CD8-positive, alpha-beta memory T cell (primary cell): ENCODE measurements at places on chromosomes 6 and 20.

- DNase-seq: no peak
Measured at GRCh38 chr6:82072751-82073150, 174.8 kb downstream of the IBTK start.

DNA sequence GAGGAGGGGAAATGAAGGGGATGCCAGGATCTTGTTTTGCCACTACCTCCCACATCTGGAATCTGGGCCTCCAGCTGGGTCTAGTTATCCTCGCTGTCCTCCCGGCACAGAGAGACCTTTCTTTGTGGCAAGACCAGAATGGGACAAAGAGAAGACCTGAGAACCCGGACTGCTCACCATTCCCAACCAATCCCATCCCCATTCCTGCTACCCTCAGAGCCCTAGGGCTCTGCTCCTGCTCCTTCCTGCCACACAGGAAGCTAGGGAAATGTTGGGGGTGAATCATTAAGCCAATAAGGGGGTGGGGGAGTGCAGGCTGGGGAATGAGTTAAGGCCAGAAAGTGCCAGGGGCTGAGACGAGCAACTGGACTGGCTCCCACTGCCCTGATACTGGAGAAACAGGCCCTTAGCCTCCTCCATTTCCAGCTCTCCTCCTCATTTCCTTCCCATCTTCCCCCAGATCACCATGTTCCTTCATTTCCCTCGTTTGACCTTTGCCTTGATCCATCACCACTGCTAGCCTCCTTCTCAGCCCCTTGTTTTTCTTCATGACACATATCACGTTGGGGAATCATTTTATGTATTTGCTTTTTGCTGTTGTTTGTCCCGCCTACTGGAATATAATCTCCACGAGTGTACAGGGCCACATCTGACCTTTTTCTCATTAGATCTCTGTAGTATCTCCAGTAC, 4.6 kb upstream of the IER3 start:
- no peak for DNase-seq

DNA sequence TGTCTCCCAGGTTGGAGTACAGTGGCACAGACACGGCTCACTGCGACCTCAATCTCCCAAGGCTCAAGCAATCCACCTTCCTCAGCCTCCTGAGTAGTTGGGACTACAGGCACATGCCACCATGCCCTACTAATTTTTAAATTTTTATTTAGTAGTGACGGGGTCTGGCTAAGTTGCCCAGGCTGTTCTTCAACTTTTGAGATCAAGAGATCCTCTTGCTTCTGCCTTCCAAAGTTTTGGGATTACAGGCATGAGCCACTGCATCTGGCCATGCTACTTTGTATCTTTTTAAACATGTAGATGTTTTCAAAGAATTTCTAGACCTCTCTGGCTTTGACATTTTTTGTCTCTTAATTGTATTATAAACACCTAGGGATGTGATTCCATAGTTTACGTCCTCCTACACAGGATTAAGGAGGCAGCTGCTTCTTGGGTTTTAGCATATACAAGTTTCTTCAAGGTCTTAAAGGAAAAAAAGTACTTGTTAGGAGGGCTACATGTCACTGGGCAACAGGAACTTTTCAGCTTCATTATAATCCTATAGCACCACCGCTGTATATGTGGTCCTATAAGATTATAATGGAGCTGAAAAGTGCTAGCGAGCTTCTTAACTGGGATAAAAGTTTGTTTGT, 1.3 kb downstream of the ADAT2 start:
- no peak for DNase-seq

- no peak for DNase-seq
Measured at GRCh38 chr20:2663364-2663886, 591 bp downstream of the IDH3B start.

DNA sequence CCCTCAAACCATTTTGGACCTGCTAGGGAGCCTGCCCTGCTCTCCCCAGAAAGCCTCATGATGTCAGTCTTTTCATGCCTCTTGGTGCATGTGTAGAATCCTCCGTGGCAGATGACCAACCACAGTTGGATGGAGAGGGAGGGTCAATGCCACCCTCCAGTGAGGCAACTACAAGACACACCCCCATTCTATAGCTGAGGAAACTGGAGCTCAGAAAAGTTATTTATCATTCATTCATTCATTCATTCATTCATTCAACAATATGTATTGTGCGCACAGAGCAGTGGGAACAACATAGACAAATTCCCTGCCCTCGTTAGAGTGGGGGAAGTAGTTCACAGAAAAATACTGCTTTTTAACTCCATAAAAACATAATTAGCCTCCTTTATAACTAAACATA, 16.8 kb downstream of the SNRPB start:
- no peak for DNase-seq

GRCh38 chr20:41177636-41178035, 40.3 kb downstream of the PLCG1 start:
- no peak for DNase-seq

- no peak for DNase-seq
Measured at GRCh38 chr6:10463491-10464481, 48.9 kb upstream of the TFAP2A start.

- DNase-seq: no peak
Measured at GRCh38 chr6:84081222-84081621, 47.6 kb downstream of the MRAP2 start.

GRCh38 chr6:31216208-31216898, 45.9 kb upstream of the POU5F1 start:
- no peak for DNase-seq

DNA sequence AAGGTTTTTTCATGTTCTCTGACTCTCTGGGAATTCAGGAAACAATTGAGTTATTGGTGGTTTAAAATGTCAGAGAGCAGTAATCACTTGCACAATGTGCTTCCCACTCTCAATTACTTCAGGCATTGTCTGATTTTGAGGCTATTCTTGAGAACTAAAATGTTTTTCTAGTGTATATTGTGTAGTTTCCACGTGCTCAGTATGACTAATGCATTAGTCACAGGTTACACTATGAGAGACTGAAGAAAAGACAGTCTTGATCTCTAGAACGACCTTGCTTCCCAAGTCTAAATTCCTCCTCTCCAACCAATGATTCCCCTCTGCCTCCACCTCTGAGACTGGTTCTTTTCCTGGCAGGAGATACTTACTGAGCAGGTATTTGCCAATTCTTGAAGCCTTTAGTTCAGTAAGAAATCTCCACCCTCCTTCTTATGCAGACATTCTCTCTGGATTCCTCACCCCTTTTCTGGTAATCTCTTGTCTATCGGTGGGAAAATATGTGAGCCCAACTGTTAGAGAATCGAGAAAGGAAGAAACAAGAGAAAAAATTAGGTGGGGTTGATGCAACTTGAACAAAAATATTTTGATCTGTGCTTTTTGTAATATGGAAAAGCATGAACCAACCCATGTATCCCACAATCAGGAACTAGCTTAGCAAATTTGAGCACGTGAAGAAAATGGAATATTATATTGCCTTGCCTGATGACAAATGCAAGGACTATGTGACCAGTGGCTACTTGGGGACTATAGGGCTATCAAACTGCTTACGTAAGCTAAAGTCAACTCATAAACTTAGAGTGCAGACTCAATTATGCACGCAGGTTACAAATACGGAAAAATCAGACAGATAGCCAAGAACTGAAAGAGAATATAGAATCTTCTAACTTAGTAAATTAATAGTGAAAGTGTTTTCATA, 61.1 kb upstream of the SLC22A16 start:
- no peak for DNase-seq

DNA sequence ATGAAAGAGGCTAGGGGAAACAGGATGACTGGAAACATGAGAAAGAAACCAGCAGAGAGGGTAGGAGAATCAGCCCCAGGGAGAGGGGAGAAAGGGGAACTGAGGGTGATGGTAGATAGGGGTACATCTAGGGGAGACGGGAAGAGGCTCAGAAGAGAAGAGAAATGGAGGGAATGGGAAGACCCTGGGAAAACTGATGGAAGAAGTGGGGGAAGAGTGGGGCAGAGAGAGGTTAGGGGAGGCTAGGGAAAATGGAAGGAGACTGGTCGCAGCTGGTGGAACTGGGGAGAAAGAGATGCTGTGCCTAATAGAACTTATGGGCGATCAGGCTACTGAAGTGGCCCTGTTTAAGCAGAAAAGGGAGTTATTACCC, 548 bp downstream of the PROCR start:
- no peak for DNase-seq

GRCh38 chr20:35791821-35792220, 20.0 kb downstream of the PHF20 start:
- DNase-seq: no peak

GRCh38 chr20:59071216-59071615, 28.6 kb upstream of the PRELID3B start:
- DNase-seq: no peak

GRCh38 chr20:5033566-5033965, 32.3 kb upstream of the SLC23A2 start:
- DNase-seq: no peak

DNA sequence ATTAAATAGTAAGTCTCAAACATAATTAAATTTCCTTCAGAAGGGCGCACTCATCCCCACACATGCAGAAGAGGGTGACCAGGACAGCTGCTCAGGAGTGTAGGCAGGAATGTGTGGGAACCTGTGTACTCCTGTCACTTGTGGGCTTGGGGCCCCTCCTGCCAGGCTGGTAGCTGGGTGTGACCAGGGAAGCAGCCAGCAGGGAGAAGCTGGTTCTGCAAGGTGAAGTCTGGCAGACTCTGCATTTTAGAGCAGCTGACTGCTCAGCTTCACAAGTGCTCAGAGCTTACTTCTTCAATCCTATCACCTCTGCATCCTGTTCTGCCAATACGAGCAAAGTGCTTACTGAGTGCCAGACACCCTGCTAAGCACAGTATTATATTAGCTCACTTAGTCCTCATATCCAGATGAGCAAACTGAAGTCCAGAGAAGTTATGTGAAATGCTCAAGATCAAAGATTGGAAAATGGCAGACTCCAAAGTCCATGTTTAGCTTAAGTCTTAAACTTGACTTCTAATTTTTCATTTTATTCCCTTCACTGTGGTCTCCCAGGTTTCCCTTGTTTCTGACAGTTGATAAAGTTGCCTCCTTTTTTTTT, 27.9 kb downstream of the ELMO2 start:
- no peak for DNase-seq

DNA sequence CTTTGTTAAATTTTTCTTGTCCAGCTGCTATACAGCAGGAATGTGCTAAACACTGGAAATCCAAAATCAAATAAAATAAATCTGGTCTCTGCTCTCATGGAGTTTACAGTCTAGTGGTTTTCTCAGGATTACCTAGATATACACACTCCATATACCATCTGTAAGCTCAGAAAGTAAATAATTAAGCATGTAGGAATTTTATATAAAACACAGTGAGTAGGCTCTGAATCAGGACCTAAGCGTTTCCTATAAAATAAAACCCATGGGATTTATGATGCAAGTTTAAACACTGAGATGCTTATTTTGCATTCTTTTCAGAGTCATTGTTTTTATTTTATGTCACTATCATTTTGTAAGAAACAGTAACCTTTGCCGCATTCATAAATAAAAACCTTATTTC, 29.7 kb upstream of the UFL1 start:
- no peak for DNase-seq

DNA sequence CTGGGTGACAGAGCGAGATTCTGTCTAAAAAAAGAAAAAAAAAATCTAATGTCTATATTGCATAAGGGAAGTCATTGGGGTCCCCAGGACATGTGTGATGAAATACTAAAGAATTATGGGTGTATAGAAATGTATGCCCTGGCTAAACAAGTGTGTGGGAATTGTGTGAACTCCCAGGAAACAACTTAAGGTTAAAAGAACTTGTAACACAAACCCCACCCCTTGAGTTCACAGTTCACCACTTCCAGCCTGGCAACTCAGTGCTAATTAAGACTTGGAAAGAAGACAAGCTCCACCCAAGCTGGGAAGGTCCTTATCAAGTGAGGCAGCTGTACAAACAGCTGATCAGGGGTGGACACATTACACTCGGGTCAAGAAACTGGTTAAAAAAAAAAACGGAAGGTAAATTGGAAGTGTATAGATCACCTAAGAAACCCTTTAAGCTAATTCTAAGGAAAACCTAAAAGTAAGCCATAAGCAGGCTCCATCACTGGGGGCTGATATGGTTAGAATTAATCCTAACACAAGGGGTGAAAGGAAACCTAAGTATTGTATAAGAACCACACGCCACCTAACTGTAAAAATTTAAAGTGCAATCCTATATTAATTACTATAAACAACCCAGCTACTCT, 25.2 kb downstream of the HLA-A start:
- no peak for DNase-seq

DNA sequence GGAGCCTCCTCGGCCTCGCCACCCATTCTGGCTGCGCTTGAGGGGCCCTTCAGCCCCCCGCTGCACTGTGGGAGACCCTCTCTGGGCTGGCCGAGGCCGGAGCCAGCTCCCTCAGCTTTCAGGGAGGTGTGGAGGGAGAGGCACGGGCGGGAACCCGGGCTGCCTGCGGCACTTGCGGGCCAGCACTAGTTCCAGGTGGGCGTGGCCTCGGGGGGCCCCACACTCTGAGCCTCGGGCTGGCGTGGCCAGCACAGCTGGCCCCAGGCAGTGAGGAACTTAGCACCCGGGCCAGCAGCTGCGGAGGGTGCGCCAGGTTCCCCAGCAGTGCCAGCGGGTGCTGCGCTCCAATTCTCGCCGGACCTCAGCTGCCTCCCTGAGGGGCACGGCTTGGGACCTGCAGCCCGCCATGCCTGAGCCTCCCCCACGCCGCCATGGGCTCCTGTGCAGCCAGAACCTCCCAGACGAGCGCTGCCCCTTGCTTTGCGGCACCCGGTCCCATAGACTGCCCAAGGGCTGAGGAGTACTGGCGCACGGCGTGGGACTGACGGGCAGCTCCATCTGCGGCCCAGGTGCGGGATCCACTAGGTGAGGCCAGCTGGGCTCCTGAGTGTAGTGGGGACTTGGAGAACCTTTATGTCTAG, 6.5 kb downstream of the MUC22 start:
- no peak for DNase-seq
